Naive thymus-derived CD4-positive, alpha-beta T cell (primary cell): ENCODE measurements at places on chromosomes 2 and 18.

DNA sequence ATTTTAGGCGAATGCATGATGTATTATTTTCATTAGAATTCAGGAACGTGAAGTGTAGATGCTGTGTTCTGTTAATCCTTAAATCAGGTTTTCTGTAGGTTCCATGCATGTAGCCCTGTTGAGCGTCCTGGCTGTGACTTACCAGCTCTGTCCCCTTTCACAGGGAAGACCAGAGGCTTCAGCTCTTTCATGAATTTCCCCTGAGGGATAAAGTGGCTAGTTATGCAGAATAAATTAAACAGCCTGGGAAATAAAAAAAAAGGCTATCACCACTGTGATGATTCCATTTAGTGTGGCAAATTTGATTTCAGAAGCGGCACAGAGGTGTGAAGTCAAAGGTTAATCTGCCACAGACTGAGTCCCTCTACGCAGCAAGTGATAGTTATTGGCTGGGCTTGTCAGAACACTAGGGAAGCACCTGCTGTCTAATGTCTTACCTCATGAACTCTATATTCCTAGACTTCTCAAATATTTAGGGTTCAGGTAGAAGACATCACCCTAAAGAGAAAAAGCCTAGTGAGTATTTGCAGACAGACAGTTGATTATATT, 61.6 kb upstream of the LINC00305 start:
- no peak overlapping the region for H3K27ac ChIP-seq
- H3K27me3 ChIP-seq = no peaks in the 10 kb centered on the region

- DNase-seq = no peak
- no peaks in the 10 kb centered on the region for H3K27me3 ChIP-seq
- no peaks in the 10 kb centered on the region for H3K4me1 ChIP-seq
- H3K4me3 ChIP-seq = no peak overlapping the region
- H3K27ac ChIP-seq = no peak overlapping the region
Measured at GRCh38 chr18:4758980-4759379, 303.9 kb upstream of the DLGAP1 start.

DNA sequence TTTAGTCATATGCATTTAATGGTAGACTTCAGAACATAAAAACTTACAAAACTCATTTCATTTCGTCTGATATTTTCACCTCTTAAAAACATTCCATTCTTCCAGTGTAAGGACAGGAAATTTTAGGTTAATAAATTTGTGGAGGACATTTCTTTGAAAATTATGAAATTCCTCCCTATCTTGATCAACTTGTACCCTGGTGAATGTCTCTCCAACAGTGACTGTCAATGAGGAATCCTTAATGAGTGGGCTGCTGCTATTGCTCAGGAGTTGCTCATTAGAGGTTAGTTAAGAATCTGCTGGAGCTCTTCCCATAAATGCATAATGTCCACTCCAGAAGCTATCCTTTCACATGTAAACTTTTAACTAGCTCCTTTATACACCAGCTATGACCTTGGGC, 69.1 kb downstream of the LRP1B start:
- DNase-seq = no peak
- no peaks in the 10 kb centered on the region for H3K4me1 ChIP-seq
- no peak overlapping the region for H3K27ac ChIP-seq
- H3K27me3 ChIP-seq = no peaks in the 10 kb centered on the region
- H3K4me3 ChIP-seq = no peak overlapping the region

- no peaks in the 10 kb centered on the region for H3K4me1 ChIP-seq
- no peak overlapping the region for H3K27ac ChIP-seq
- DNase-seq = no peak
- H3K36me3 ChIP-seq = no peaks in the 10 kb centered on the region
- H3K4me3 ChIP-seq = no peak overlapping the region
- no peaks in the 10 kb centered on the region for H3K27me3 ChIP-seq
Measured at GRCh38 chr2:209640358-209640757, 131.3 kb upstream of the UNC80 start.
